ENCODE measurements at places on chromosomes 1 and 21.

- DNase-seq: no peak
Measured at GRCh38 chr1:181898773-181899172, 162.7 kb downstream of the ZNF648 start.

DNA sequence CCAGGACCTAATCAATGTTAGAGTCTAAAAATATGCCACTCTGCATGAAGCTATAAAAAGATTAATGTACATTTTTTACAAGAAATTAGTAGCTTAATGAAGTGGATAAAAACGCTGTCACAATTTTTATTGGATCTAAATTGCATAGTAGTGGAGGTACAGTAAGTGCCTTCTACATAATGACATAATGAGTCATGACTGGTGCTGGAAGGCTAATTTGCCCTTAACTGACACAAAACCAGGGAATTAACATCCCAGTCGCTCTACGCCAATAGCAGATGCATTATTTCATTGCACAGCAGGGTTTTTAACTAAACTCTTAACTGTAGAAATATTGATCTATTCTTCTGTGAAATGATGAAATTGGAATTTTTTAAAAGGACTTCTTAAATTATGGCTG lies 33.3 kb downstream of the RRAGC start:
- DNase-seq: no peak

- no peak for DNase-seq
Measured at GRCh38 chr1:246445503-246445902, 61.6 kb downstream of the SMYD3 start.

DNA sequence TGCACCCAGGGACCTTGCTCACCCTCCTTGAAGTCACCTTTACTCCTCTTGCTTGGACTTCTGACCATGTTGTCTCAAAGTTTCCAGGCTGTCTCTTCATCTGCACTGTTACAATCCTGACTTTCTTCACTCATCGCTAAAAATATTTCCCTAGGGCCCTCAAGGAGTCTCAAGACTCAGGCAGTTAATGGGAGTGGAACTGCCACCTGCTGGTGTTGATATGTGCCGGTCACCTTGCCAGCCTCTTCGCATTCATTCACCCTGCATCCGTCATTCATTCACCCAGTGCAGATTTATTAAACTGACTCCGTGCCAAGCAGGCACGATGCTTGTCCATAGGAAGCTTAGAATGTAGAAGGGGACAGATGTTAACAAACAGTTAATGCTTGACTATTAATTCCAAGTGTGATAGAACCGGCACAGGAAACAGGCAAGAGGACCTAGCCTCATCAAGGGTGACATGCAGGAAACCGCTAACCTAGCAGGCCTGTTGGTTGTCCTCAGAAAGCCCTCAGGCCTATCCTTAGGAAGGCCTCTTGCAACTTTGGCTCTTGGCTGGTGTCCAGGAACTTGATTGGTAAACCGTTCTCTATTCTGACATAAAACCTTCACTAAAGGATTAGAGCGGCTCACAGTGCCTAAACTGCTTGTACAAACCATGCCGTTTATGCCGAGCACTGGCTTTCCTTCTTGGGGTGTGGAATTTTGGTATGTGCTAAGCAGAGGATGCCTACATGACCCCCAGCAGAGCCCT lies 342.2 kb downstream of the CAMTA1 start:
- no peak for DNase-seq

DNA sequence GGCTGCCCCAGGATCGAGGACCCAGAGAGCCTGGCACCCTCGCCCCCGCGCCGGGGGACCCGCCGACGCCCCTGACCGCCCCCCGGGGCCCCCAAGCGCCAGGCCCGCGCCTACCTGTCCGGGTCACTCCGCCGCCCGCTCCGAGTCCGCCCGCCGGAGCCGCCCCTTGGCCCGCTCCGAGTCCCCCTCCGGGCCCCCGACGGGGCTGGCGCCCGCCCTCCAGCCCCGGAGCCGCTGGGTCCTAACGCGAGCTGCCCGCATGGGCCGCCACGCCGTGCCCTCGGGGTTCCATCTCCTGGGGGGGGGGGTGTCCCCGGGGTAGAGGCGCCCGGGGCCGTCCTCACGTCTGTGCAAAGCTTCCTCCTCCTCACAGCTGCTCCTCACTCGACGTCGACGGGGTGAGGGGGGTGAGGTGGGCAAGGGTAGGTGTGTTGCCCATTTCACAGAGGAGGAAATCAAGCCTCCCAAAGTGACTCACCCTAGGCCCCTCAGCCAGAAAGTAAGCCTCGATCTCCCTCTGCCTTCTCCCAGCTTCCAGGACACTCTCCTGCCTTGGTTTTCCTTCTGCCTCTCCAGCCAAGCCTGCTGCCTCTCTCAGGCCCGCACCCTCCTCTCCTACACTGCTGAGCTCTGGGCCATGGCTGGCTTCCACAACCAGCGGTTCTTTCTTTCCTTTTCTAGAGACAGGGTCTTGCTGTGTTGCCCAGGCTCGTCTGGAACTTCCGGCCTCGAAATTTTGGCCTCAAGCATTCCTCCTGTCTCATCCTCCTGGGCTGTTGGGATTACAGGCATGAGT lies at the start of gene MFAP2:
Gene MFAP2, minus strand, starts transcription at position 148 of the 796 bp plus-strand sequence. CDS start 2,347 bp downstream, outside the sequence.
- no peak for DNase-seq

- no peak for DNase-seq
Measured at GRCh38 chr1:149844101-149844500, 55.3 kb upstream of the BOLA1 start.

GRCh38 chr1:13540866-13541265 lies 27.1 kb upstream of the LRRC38 start:
- no peak for DNase-seq

DNA sequence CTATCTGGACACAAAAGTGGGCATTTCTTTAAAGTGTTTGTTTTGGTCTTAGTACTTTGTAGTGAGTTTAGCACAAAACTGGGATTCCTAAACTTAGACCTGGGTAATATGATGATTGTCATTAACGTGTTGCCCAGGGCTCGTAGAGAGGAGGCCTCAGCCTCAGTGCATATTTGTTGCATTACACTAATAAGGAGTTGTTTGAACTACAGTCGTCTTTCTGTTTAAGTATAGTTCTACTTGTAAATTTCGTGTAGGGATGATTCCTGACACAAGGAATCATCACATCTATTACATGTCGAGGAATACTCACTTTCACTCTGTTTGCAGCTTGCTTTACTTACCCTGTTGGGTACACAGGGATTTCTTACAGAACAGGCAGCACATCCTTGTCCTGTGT lies 85.0 kb downstream of the PRDM2 start:
- DNase-seq: no peak
